ENCODE measurements at places on chromosomes 11 and 22.

DNA sequence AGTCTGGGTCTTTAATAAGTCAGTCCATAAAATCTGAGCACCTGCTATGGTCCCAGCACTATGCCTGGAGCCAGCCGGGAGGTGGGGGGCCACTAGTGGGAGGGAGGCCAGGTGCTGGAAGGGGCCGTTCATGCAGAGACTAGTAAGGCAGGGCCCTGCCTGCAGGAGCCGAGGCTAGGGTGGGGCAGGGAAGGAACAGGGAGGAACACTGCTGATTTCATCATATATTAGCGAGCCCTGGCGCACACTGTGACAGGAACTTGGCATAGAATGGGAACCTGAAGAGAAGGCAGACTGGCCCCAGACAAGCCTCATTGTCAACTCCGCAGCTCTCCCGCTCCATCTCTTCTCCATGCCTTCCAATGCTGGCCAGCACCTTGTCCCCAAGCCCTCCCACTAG lies 7.1 kb downstream of the VSIG10L2 start:
- peak; percentile 79 for DNase-seq

DNA sequence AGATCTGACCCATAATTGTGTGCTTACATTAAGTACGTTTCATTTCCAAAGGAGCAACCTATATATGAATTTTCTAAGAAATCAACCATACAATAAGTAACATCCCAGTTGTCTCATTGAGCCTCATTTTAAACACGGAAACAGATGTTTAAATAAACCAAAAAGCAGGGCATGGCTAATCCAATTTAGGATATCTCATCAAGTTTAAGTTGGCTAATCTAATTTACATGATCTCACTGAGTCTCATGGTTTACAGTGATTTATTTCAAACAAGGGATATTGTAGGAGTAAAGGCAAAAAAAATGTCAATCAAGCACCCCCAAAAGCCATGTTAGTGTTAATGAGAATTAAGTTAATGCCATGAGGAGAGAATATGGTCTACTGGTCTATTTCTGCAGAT lies 499.8 kb upstream of the CCDC90B start:
- DNase-seq: no peak

GRCh38 chr22:43923191-43923590 lies 414 bp upstream of the PNPLA3 start:
- DNase-seq: no peak

DNA sequence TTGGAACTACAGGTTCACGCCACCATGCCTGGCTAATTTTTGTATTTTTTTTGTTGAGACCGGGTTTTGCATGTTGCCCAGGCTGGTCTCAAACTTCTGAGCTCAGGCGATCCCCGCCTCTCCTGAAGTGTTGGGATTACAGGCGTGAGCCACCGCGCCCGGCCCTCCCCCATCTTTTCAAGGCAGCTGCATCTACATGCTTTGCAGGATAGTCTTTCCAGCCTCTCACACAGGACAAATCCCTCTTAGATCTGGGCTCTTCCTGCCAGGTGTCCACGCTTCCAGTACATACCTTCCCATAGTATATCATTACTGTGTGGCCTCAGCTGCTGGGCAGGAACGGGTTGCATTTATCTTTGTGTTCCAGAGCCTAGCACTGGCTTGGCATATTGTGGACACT lies 49.7 kb downstream of the C11orf96 start:
- no peak for DNase-seq

- DNase-seq: no peak
These were observed 1.2 kb downstream of the MAP4K2 start for GRCh38 chr11:64801561-64802369.

Data from left lung (tissue), 14 donors.